B cell (primary cell): ENCODE measurements at places on chromosomes 6 and 20. TPM values are rescaled to one million over a fixed set of nuclear protein-coding genes. Genes with fewer than 3 reads are reported as not detected.

- DNase-seq: no peak
Measured at GRCh38 chr20:19723051-19723450, 35.0 kb upstream of the RIN2 start.

DNA sequence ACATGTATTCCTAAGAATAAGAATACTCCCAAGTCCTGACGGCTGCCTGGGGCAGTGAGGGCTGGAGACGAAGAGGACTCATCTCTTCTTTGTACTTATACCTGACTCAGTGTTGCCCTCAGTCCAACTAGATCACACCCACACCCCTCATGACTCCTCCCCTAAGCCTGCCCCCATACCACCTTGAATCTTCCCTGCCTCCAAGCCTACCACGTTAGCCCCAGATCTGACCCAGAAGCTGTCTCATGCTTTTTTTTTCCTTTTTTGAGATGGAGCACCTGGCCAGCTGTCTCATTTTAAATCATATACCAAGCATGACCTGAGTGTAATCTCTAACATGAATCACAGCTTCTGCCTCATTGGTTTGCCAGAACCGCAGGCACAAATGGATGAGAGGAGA lies 45.2 kb downstream of the MUC22 start:
- no peak for DNase-seq

DNA sequence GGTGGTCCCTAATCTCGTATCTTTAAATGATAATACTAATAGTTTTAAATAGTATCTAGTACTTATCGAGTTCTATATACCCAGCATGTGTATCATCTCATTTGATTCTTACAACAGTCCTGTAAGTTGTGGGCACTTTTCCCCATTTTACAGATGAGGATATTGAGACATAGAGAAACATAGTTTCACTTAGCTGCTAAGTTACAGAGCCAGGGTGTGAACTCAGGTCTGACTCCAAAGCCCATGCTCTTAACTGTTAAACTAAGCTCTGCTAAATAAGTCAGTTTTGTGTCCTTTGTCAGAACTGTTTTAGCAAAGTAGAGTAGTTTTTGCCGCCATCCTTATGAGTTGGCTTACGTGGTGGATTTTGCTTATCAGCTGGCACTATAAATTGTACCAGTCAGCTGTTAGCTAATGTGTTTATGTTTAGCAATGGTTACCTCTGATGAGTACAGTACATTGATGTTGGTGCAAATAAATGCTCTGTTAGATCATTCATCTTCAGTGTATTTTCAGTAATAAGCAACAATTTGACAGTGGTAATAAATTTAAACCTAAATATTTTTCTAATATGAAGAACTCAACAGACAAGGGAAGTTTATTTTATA lies 12.1 kb downstream of the OGFRL1 start:
- DNase-seq: no peak

DNA sequence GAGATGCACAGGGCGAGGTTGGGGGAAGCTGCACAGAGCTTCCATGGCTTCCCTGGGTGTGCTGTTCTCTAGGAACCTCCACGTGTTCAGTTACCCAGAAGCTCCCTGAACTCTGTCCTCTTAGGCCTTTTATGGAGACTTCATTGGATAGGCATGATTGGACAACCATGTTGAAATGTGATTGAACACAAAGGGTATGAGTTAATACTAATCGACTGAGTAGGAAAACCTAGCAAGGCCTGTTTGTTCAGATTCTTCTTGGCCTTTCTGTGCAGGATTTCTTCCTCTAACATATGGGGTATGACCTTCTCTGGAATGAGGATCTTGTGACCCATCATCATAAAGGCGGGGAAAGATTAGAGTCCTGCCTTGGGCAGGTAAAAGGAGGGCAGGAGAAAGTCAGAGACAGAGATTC lies 70.7 kb upstream of the SMIM29 start:
- no peak for DNase-seq

DNA sequence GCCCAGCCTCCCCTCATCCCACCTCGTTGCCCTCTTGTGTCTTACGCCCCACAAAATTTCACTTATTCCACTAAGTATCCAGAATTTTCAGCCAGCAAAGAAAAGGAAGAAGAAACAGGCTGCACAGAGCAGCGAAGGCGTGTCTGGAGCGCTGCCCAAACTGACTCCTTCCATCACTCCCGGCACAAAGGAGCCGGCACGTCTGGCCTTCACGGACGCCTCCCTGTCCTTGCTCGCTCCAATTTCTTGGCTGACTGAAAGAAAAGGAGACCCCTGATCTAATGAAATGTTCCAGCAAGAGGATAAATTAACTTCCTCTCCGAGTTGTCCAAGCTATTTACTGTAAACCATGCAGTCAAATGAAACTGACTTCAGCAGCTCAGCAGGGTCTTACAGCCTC lies 152.3 kb upstream of the CDH4 start:
- no peak for DNase-seq

- no peak for DNase-seq
Measured at GRCh38 chr6:1838604-1839213, 229.0 kb downstream of the FOXC1 start.

GRCh38 chr6:18978337-18979128 lies 591.4 kb downstream of the RNF144B start:
- DNase-seq: no peak

DNA sequence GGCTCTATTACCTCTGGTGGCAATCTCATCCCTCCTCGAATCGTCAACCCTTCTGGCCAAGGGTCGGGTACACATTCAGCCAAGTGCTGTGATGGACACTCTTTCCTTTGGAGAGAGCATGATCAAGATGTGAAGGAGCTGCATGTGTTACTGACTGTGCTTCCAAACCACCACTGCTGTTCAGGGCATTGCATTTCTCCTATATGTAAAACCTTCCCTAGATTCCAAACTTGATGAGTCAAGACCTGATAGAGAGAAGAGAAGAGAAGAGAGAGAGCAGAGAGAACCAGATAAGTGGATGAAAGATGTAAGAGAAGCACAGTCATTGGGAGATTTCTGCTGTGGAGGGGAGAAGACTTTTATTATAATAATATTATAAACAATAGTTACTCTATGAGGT lies 162.2 kb downstream of the KCNQ5 start:
- DNase-seq: no peak

DNA sequence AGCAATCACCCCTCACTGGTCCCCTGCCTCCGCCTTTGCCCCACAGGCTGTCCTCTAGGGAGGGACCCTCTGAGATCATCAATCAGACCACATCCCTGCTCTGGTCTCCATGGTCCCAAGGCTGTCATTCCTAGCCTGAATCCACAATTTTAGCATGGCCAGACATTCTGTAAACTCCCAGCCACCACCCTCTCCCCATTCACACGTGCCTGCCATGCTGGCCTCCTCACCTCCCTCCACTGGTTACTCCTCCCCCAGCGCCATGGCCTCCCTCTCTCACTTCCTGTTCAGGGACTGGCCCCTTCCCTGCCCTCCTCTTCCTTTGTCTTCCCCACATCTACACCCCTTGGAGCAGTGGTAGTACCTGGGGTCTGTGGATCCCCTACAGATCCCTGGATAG lies 150.7 kb upstream of the MLN start:
- DNase-seq: no peak

DNA sequence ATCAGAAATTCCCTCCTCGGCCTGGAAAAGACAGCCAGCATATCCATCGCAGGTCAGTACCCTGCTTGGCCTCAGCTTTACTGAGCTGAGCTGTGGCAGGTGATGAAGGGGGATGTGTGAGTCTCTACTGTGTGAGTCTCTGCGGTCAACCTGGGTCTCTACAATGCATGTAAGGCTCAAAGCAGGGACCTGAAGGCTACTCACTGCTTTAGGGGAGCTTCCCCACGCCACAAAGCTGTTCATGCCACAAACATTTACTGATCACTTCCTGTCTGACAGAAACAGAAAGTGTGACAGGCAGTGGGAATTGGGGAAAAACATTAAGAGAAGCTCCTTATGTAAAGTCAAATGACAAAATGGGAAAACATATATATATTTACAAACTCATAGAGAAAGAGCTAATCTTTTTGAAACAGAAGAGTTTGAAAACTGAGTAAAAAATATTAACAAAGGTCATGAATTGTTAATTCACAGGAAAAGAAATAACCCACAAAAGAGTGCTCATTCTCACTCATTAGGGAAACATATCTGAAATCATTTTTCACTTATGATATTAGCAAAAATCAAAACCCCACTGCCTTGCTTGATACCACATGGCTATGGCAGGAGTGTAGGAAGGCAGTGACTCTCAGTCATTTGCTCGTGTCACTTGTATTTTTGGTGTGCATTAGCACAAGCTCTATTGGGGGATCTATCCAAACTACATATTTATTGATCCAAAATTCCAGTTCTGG lies 5.8 kb downstream of the BTN3A3 start:
- peak; percentile 26 for DNase-seq

GRCh38 chr6:129908356-129908755 lies 47.2 kb upstream of the TMEM244 start:
- no peak for DNase-seq

RGS17 gene
- not detected in 2 replicates for polyA plus RNA-seq

MYO6 gene
- polyA plus RNA-seq: 0.09 and 0.13 TPM in 2 replicates

ZSCAN16 gene
- polyA plus RNA-seq: 3.0 and 5.4 TPM in 2 replicates

PRICKLE4 gene
- polyA plus RNA-seq: 0.60 and 0.75 TPM in 2 replicates

KIF25 gene
- polyA plus RNA-seq: not detected in 2 replicates

SNTA1 gene
- 3.9 and 7.0 TPM in 2 replicates for polyA plus RNA-seq
